ENCODE measurements at places on chromosomes 7 and 10.

GRCh38 chr7:124996778-124997177 is 67.2 kb upstream of the POT1 start:
- ATAC-seq: no peak

DNA sequence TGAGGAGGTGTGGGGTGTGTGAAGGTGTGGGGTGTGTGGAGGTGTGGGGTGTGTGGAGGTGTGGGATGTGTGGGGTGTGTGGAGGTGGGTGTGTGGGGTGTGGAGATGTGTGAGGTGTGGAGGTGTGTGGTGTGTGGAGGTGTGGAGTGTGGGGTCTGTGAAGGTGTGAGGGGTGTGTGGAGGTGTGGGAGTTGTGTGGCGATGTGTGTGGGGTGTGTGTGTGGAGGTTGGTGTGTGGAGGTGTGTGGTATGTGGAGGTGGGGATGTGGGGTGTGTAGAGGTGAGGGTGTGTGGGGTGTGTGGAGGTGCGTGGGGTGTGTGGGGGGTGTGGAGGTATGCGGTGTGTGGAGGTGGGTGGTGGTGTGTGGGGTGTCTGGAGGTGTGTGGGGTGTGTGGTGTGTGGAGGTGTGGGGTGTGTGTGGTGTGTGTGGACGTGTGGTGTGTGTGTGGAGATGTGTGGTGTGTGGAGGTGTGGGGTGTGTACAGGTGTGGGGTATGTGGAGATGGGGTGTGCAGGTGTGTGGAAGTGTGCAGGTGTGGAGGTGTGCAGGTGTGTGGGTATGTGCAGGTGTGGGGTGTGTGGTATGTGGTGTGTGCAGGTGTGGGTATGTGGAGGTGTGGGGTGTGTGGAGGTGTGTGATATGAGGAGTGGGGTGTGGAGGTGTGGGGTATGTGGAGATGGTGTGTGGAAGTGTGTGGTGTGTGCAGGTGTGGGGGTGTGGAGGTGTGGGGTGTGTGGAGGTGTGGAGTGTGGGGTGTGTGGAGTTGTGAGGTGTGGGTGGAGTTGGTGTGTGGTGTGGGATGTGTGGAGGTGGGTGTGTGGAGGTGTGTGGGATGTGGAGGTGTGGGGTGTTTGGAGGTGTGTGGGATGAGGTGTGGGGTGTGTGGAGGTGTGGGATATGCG is 34.5 kb downstream of the SPDYE17 start:
- ATAC-seq: peak; percentile 17

GRCh38 chr7:152544971-152545619 is 109.3 kb upstream of the KMT2C start:
- no peak for ATAC-seq

- ATAC-seq: peak; percentile 80
Measured at GRCh38 chr10:31101123-31101522, 69.5 kb upstream of the ZNF438 start.

GRCh38 chr10:28644647-28645046 is 32.7 kb upstream of the BAMBI start:
- no peak for ATAC-seq

- no peak for ATAC-seq
Measured at GRCh38 chr7:28258240-28258639, 77.6 kb upstream of the JAZF1 start.

- ATAC-seq: no peak
Measured at GRCh38 chr10:102647443-102648268, 3.4 kb downstream of the TRIM8 start.

- no peak for ATAC-seq
Measured at GRCh38 chr10:6840766-6841165, 260.7 kb upstream of the PRKCQ start.

DNA sequence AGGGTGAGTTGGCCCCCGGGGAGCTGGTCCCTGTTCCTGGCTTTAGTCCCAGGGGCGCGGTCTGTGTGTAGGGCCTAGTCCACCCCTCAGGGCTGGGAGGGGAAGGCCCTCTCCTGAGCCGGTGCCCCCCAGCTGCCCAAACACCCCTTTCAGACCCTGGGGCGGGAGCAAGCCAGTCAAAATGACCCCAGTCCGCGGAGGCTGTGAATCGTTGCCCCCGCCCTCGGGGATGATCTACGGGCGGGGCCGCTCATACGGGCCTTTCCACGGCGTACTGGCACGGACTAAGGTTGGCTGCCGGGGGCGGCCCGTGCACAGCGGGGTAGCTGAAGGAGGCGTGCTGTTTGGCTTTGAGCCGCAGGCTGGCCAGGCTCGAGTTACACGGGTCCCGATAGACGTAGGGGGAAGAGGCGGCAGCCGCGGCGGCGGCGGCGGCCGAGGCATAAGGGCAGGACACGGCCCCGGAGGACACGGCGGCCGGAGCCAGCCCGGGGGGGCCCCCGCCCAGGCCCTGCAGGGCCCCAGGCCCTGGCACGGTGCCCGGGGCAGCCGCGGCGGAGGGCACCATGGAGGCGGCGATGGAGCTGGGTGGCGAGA is 4.3 kb downstream of the ELOVL3 start:
- peak; percentile 19 for ATAC-seq

GRCh38 chr7:18666107-18666728 is 170.7 kb downstream of the HDAC9 start:
- ATAC-seq: peak; percentile 75

DNA sequence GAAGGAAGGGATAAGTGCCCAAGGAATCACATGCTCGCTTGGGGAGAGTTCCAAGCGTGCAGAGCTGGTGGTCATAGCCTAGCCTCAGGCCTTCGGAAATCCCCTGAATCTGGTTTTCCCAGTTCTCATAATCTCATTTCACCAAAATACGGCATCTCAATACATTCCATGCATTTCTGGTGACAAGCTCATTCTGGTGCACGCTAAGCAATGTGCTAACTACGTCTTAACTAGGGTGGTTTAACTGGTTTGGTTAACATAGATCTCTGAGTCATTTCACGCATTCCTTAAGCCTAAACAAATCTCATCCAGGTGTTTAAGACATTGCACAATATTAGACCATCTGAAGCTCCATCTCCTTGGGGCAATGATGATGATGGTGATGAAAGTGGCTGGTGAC is 72.9 kb upstream of the STEAP1B start:
- ATAC-seq: peak; percentile 88

- peak; percentile 19 for ATAC-seq
Measured at GRCh38 chr10:119516381-119517234, 25.9 kb downstream of the RGS10 start.

GRCh38 chr10:130455791-130456190 is 319.6 kb downstream of the GLRX3 start:
- no peak for ATAC-seq

DNA sequence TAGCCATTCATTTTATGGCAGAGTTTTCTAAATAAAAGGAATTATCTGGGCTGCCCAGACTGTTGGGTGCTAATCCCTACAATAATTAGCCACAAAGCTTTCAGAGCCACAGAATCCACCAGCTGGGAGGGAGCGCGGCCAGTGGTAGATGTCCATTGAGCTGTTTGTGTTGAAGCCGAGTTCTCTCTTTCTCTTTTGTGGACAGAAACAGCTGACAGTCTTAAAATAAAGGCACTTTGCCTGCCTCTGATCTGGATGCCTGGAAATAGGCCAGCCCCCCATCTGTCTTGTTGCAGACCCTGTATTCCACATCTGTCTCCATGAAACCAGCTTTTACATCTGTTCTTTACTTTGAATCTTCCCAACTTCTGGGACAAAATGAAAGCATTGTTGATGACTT is 66.1 kb downstream of the MTPN start:
- no peak for ATAC-seq

DNA sequence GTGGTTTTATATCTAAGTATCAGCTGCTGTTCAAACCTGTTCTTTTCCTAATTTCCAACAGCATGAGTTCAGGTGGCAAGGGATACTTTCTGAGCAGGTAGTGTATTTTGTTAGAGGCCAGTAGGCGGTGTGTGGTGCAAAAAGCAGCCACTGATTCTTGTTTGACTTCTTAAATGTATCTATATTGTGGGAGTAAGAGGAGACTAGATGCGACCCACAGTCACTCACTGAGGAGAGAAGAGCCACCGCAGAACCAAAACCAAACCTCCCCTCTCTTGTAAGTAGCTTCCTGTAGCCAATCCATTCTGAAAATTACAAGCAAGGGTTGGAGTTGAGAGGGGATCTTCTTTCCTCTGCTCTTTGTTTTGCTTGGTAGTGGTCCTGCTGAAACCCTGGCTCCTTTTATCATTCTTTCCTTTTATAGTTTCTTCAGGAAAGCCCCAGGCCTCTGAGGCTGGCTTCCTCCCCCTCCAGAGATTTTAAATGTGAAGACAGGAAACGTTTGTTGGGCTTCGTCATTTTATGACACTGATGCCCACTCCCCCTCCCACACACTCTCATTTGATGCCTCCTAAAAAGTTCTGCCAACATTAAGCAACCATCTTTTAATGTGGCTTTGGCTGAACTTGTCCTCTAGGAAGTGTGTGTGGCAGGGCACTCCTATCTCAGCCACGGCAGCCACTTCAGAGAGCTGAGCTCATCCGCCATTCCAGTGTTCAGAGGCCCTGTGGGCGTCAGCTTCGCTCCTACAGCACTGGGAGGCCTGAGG is 566.0 kb downstream of the SUGCT start:
- ATAC-seq: no peak

DNA sequence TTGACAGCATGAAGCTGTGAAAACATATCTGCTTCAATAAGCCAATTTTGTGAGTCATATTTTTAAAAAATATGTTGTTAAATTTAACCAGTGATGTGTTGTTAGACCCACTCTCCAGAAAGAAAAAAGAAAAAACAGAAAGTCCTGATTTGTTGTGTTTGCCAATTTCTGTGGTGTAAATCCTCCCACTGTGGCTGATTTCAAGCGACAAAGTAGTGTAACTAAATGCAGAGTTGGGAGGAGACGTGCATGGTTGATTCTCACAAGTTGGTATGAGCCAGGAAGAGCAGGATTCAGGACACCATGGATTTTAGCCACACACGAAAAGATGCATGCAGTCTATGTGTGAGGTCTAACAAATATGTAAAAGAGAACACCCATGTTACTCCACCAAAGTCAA is 139.1 kb downstream of the CCDC3 start:
- ATAC-seq: no peak

DNA sequence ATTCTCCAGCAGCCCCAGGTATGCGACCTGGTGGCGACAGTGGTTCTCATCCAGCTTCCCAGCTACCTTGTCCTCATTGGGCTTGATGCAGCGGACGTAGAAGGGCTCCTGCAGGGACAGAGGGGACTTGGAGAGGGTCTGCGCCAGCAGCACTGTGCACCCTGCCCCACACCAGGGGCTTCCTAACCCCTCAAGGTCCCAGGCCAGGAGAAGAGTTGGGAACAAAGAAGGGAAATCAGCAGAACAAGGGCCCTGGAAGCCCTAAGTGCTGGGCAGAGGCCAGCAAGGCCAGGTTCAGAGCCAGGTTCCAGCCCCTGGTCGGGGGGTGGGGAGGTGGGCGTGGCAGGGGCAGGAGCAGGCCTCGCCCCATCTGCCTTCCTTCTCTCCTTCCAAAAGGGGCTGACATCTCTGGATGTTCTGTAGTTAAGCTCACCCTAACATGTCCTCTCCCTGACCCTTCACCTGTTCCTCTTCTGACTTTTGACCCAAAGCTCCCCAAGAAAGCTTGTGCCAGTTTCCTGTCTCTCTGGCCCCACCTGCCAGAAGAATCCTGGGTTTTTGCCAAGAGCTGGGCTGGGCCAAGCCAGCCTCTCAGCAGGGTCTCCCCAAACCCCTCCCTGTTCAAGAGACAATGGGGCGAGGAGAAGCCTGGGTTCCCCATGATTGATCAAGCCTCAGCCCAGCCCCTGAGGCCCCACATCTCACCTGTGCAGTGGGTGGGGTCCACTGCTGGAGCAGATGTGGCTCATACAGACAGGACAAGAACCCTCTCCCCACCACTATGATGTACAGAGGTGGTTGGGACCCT is 11.9 kb downstream of the MYO1G start:
- no peak for ATAC-seq

DNA sequence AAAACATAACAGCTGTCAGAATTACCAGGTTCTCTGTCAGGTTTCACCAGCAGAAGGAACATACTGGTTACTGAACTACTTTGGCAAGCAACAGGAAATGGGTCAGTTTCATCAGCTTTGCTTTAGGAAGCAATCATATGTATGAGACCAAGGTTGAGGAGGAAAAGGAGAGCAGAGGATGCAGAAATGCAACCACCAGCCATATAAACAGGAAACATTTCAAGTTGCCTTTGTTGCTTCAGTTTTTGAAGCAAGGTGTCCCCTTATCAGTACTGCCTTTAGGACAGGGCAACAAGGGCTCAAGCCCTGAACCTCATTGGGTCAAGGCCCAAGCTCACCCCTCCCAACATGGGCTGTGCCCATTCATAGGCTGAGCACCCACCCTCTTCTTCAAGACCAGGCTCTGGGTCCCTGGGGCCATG is 10.2 kb downstream of the HIPK2 start:
- ATAC-seq: no peak

GRCh38 chr7:20846791-20847190 is 60.1 kb upstream of the SP8 start:
- no peak for ATAC-seq

DNA sequence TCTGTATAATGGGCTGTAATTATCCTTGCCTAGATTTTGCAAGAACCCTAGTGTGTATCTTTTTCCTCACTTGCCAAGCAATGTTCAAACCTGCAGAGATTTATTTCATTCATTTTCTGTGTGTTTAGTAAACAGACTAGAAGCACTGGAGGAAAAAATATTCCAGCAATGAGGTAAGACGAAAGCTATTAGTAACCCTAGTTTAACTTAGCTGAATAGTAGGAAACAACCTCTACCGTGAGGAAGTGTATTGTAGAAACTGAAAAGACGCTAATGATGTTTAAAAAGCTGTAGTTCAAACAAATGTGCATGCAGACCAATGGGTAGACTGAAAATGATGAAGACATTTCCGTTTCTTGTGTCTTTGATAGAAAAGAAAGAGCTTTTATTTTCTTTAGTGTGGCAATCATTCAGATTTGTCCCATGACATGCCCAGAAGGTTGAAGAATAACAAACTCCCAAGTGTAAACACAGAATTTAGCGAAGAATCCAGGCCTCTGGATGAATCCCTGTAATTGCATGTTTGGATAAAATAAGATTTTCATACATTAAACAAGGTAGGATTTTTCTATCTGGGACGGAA is 20.7 kb downstream of the CAV1 start:
- no peak for ATAC-seq

DNA sequence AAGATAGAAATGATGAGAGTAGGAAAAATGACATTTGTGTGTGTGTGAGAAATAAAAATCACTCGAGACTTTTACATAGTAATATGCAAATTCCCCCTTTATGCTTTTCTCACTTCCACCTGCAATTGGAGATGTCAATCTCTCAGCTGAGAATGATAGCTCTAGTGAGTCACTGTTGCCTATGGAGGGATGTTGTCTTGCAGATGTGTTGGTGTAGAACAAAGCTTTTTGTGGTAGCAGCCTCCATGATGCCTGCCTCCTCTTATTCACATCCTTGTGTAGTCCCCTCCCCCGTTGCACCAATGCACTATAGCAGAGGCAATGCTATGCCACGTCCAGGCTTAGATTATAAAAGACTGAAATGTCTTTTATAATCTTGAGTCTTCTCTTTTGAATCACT is 33.8 kb downstream of the SPAG6 start:
- no peak for ATAC-seq

GRCh38 chr7:121436688-121437087 is 40.6 kb upstream of the FAM3C start:
- no peak for ATAC-seq

GRCh38 chr10:27525819-27526218 is 21.7 kb downstream of the RAB18 start:
- no peak for ATAC-seq

All from esophagus mucosa (tissue), 1 donor.